ENCODE measurements at places on chromosomes 1 and 21.

- DNase-seq, result peak; percentile 94
Observed at GRCh38 chr21:39441502-39442475, 3.8 kb downstream of the LCA5L start.

DNA sequence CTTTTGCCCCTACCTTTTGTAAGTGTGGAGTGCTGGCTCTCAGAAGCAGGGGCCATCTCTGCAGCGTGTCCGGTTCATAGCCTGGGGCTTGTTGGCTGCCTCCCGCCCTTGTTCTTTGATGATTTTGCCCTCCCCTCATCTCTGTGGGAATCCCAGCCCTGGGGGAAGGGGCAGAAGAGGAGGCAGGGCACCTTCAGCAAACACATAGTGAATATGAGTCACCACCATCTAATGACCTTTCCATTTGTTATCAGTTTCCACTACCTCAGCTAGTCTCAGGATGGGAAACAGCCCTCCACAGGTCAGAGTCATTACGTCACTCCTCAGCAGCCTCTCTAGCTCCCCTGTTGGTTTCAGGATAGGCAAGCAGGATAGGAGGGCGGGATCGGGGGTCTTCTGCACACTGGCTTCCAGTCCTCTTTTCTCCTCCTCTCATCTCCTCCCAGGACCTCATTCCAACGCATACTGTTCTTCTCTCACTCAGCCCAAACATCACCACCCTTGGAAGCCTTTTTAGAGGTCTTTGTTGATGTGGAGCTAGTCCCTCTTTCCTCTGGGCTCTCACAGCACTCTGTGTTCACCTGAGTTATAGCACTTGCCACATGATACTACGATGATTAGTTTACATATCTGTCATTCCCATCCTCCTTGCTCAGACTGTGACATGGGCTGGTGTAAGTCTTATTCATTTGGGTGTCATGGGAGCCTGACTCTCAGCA is 15.8 kb downstream of the GADD45A start:
- no peak for DNase-seq

GRCh38 chr1:168626326-168626725 is 49.9 kb downstream of the XCL1 start:
- peak; percentile 39 for DNase-seq

DNA sequence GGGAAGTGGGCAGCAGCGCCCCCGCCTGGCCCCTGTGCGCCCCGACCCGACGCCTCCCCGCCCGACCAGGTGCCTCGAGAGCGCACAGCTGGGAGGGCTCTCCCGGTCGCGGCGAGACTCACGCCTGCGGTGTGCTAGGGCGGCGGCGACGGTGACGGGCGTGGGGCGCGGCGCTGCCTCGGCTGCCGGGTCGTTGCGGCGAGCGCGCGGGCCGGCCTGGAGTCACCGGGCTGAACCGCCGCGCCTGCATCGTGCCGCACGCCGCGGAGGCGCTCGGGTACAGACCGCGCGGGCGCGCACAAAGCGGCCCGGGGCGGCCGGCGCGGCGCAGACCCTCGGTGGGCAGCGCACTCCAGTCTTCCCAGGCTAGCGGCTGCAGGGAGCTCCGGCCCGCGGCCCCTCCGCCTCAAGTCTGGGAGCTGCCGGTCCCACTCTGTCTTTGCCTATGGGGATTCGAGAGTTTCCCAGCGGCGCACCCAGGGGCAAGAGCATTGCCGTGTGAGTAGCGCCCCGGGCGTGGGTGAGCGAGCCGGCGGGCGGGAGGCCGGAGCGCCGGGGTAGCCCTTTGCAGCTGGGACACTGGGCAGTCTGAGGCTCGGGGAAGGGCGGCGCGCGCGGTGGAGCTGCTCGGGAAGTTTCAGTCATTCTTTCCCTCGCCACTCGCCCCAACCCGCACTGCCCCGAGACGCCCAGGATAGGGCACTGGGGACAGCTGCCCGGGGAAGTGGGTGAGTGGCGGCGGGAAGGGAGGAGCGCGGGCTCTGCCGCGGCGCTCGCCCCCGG is at the start of gene SLC35F3:
SLC35F3 (plus strand) TSS at position 44 of the 783 bp plus-strand sequence.
- DNase-seq, result peak; percentile 16

DNA sequence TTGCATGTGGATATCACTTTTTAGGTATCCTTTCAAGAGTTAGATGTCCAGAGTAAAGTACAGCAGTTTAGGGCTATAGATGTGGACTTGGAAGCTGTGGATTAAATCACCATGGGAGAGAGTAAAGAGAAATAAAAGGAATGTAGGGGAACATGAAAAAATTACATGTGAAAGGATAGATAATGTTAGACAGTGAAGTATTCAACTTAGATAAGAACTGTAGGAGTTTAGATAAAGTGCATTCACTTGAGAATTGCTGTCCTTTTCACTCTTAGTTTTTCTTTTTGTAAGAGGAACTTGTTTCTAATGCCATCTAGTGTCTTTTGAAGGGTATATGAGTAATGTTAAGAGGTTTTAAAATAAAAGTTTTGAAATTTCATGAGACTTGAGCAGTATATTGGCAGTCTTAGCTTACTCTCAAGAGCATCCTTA is 40.1 kb downstream of the MAST2 start:
- DNase-seq, result peak; percentile 87

DNA sequence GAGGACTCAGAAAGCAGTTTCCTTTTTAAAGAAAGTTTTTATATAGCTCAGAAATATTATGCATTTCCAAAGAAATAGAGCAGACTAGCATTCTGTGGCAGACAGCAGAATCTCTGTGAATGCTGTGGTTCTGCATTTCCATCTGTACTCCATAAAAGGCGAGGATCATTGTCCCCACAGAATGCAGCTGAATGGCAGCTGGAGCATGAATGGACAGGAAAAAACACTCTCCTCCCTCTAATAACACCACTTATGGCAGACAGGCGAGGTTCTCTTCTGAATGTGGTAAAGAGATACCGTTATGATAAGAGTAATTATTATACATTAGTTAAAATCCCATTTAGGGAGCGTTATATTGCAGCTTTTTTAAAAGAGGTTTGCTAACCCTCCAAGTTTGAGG is 81.4 kb upstream of the WLS start:
- DNase-seq, result no peak

- DNase-seq, result no peak
Observed at GRCh38 chr1:7596126-7596965, 174.8 kb upstream of the VAMP3 start.

DNA sequence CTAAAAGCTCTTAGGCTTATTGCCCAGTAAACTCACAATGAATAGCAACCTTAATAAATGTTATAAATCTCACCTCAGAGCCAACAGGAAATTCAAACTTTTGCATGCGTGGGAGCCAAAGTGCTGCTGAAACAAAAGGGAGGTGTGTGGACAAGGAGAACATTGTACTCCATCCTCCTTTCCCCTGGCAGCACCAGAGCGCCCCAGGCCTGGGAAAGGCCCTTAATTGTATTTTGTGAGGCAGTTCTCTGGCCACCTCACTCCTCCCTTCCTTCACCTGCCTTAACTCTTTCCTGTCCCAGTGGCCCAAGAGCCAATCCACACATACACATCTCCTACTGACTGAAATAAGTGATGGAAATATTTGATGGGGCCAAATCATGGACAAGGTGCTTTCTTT is 648.5 kb downstream of the LMO4 start:
- no peak for DNase-seq

GRCh38 chr1:51666478-51666877 is 49.6 kb downstream of the OSBPL9 start:
- no peak for DNase-seq

GRCh38 chr1:154802982-154803920 is 66.8 kb downstream of the KCNN3 start:
- no peak for DNase-seq

- peak; percentile 56 for DNase-seq
Observed at GRCh38 chr1:30919025-30919881, 10.7 kb upstream of the SDC3 start.

DNA sequence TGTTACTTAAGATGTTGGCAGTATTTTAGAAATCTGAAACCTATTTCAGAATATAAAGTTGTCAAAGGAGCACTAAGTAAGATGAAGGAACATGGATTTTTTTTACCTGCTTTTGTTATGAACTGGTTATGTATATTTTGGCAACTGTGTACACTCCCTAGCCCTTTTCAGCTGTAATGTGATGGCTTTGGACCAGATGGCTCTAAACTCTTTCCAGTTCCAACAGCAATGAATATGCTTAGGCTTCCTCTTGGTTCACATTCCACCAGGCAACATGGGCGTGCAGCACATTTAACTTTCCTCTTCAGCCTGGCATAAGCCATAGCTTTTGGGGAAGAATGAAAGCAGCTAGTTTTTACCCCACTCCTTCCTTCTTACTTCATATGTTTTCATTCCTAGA is 95.6 kb upstream of the ADAMTS5 start:
- no peak for DNase-seq

- no peak for DNase-seq
Observed at GRCh38 chr1:3943806-3944577, 43.9 kb upstream of the C1orf174 start.

GRCh38 chr1:5509664-5510452 is 482.4 kb downstream of the NPHP4 start:
- peak; percentile 40 for DNase-seq

DNA sequence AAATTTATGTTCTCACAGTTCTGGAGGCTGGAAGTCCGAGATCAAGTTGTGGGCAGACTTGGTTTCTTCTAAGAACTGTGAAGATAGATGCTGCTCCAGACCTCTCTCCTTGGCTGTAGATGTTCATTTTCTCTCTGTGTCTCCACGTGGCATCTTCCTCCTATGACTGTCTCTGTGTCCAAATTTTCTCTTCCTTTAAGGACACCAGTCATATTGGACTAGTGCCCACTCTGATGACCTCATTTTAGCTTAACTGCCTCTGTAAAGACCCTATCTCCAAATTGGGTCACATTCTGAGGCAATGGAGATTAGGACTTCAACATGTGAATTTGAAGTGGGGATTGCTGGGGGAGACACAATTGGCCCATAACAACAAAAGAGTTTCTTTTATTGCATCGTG is 125.3 kb upstream of the ETS2 start:
- DNase-seq, result no peak

DNA sequence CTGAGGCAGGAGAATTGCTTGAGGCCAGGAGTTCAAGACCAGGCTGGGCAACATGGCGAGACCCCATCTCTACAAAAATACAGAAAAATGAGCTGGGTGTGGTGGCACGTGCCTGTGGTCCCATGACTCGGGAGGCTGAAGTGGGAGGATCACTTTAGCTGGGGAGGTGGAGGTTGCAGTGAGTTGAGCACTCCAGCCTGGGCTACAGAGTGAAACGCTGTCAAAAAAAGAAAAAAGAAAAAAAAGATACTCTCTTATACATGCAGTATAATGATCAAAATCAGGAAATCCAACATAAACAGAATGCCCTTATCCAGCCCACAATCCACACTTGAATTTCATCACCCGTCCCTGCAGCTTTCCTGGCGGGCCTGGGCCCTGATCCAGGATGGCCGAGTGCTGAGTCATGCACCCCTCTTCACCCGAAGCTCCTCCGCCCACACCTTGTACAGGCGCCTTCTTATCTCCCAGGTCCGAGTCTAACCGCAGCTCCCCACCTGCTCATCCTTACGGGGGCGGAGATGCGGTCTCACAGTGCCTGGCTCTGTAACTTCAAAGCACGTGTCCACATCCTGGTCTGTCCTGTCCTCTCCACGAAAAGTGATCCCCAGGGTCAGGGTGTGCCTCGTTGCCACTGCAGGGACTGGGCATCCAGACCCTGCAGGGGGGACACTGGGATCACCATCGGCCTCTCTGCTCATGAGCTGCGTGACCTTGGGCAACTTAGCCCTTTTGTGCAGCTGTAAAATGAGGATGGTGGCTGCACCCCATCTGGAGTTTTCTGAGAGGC is 120.2 kb upstream of the SLC45A1 start:
- no peak for DNase-seq

- no peak for DNase-seq
Observed at GRCh38 chr21:46078322-46078977, 19.5 kb upstream of the COL6A2 start.

DNA sequence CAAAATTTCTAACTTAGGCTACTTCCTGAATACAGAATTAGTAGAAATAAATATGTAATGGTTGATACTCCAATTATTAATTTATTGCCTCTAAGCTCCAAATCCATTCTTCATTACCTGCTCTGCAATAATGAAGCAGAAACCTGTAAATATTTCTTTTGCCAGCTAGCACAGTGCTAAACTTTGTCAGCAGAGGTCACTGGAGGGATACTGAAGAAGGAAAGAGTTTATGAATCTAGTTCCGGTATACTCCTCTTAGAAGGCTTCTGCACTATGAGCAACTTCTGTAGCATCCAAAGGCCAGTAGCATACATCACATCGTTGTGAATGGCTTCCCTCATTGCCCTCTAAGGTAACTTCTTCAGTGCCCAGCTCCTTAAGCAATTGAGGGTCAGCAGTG is 81.0 kb upstream of the LHX8 start:
- DNase-seq, result peak; percentile 10

DNA sequence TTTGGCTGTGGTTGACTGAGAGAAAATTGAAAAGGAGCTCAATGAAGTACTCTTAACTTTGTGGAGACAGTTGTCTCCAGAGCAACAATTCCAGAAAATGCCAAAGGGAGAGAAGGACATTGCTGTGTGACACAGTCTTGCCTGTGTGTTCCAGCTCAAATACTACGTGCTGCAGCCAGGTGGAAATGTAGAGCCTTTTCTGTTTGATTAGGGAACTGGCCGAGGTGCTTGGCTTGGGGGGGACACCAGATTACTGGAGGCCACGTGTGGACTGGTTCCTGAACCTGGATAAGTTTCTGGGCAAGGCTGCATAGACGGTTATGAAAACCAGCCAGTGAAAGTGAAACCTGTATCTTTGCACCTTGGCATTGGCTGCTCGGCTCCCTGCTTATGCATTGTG is 217.9 kb downstream of the CTH start:
- DNase-seq, result no peak

- no peak for DNase-seq
Observed at GRCh38 chr21:22355949-22356348, 1357.7 kb downstream of the NCAM2 start.

DNA sequence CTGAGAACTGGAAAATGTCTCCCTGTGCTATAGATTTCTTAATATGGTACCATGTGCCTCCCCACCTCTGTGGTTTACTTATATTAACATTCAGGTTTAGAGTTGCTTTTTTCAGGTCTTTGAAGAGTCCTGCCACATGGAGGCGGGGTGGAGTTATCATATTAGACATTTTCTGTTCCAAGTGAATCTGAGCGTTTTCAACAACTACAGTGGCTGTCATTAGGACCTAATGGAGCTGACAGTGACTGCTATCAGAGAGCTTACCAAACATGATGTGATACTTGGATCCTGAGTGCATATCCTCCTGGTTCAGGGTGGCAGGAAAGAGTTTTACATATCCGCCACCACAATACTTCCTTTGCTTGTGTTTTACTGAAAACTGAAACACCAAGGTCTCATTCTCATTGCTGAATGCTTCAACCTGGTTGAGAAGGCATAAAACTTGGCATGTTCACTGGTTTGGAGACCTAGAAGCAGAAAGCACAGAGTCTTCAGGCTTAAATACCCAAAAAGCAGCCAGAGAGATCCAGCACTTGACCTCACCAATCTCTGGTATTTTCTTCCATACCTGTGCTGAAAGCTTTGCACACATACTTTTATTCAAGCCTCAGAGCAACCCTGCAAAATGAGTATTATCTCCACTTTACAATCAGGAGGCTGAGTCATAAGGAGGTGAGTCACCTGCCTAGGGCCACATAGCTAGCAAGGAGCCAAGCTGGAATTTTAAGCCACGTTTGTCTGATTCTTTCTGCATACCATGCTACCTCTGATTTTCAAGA is 47.4 kb upstream of the OSBPL9 start:
- peak; percentile 94 for DNase-seq

GRCh38 chr1:208080396-208081286 is 163.5 kb downstream of the PLXNA2 start:
- no peak for DNase-seq

- no peak for DNase-seq
Observed at GRCh38 chr1:195591917-195592672, 1016.1 kb downstream of the KCNT2 start.

Data from Kasumi-1 (cell line).